ENCODE measurements at places on chromosomes 11 and 22.

GRCh38 chr11:93525601-93526345 is 17.4 kb downstream of the SMCO4 start:
- DNase-seq: no peak

- peak; percentile 50 for DNase-seq
Measured at GRCh38 chr11:36564376-36565030, 3.3 kb upstream of the RAG1 start.

DNA sequence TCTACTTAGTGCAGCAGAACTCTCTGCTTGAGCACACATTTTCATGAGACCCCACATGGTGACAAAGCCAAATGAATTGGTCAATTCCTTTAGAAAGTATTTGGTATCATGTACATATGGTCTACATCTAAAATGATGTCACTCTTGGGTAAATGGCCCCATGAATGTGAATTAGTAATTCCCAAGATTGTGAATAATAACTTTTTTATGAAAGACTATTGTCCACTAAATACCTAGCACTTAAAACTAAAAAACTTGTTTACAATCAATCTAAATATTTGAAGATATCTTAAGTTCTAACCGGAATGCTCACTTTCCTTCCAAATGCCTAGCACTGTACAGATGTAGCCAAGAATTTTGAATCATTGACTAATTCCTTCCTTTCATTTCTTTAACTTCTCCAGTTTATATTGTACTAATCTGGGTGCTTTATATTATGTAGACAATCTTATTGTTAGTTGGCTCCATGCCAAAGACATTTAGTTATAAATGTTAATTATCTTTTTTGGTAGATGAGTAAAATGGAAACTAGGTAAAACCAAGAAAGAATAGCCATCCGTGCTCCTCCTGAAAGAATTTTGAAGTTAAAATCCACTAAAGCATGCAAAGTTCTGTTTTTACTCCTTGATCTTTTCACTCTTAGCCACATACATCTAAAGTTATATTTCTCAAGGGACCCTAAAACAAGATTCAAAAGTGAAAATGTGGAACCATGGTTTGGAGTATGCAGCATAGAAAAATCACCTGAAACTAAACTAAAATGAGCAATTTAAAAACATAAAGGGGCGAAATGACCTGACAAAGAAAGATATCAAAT is 145.0 kb upstream of the ARHGAP20 start:
- no peak for DNase-seq

GRCh38 chr22:26974034-26974433 is 316.6 kb downstream of the MIAT start:
- DNase-seq: no peak

DNA sequence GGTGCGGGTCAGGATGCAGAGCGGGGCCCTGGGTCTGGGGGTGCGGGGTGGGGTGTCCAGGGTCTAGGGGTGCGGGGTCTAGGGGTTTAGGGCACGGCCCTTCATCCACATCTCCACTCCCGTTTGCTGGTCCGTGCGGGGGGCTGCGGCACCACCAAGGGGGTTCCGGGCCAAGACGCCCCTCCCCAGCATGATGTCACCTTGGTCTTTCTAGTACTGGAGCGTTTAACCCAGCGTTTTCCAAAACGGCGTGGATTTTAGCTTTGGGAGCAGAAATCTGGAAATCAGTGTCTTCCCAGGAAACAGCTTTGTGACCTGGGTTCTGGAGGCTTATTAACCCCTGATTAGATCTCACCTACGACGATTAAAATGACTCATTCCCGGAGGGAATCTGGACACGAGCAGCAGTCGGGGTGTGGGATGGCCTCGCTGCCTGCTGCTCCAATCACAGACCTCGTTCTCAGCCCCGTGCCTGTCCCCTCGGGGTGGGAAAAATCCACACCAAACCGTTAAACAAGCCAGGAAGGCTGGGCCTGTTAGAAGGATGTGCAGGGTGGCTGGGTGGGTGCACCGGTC is 759 bp downstream of the AP2A2 start:
- peak; percentile 35 for DNase-seq

DNA sequence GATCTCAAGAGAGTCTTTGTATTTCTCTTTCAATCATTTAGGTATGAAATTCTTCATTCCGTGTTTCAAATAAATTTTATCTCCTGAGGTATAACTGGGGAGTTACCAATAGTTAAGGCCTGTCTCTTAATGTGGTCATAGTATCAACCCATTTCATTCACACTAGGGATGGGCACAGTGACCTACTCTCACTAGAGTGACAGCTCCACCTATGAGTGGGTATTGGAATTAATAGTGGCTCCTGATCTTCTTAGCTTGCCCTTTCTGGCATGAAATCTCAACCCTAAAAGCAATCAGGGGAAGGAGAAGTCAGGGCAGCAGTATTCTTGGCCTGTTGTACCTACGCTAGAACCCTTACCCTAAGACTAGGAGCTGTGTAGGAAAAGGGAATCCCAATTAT is 507.7 kb downstream of the FAM181B start:
- DNase-seq: no peak

GRCh38 chr11:111741751-111742150 is 24.4 kb downstream of the PPP2R1B start:
- DNase-seq: no peak

GRCh38 chr22:25518000-25518663 is 46.3 kb upstream of the GRK3 start:
- no peak for DNase-seq

DNA sequence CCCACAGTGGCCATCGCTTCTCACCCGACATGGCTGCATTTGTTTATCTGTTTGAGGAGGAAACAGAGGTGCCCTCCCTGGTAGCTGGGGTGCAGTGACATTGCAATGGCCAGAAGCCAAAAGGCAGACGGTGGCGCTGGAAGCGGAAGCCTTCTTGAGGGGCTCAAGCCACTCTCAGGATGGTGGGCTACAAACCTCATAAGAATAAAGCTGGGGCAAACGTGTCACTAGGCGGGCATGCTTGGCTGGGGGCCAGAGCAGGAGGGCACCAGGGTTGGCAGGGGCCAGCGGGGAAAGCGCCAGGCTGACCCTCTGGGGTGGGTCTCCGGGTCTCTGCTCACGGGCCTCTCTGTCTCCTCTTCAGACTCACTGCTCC is 12.6 kb downstream of the TNNT3 start:
- DNase-seq: no peak

- no peak for DNase-seq
Measured at GRCh38 chr11:117039900-117040299, 58.3 kb downstream of the SIK3 start.

DNA sequence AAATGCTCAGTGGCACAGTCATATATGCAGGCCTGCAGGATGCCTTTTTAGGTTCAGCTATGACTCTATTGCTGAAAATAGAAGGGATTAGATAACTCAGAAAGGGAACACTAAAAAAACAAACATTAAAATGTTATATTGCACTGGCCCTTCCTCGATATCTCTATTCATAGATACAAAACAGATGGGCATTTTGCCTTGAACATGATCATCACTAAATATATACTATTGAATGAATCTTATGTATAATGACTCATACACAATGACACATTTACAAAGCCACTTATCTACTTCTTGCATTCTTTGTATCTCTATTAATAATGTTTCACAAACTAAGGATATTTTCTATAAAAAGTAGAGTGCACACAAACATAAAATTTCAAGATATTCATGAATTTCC is 2352.8 kb upstream of the RAG2 start:
- DNase-seq: no peak
